Bone marrow (tissue), 2 donors: ENCODE measurements at places on chromosomes 2 and 18.
A peak's percentile ranks its signal among the peaks of the same experiment; 100 is the strongest.

GRCh38 chr2:182824767-182825158 is 41.7 kb downstream of the FRZB start:
- DNase-seq: no peak

GRCh38 chr2:43729491-43730174 is 44.2 kb upstream of the DYNC2LI1 start:
- DNase-seq: no peak

GRCh38 chr2:237497009-237497837 is 10.2 kb downstream of the MLPH start:
- DNase-seq: no peak

DNA sequence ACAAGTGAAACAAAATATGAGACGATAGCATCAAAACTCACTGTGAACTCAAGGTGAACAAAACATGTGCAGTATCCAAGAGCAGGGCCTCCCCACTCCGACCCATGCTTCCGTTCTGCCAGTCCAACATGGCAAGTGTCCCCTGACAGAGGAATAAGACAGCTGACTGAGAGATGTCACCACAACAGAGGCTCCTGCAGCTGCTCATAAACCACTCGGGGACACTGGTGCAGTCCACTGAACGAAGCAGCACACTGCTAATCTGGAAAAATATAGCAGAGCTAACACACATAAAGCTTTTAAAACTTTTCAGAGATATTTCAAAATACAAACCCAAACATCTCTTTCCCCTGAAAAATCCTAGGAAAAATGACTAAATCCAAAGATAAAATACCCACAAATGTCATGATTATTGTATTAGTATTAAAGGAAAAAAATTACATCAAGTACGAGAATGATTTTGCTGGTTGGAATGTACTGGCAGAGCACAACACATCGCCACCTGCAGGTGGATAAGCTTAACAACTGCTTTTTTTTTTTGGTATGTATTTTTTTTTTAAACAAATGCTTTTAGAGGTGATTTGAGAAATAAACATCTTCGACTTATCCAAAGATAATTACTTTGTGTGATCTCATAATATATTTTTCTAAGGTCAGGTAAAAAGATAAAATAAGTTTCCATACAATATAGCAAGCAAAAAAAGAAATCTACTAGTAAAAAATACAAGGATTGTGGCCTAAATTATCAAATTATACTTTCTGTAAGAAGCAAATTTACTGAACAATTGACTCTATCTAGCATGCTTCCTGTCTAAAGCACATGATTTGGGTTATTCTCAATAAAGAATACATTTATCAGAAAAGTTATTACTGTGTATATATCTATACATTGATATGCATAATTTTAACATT is 18.6 kb downstream of the THADA start:
- peak; percentile 58 for DNase-seq

DNA sequence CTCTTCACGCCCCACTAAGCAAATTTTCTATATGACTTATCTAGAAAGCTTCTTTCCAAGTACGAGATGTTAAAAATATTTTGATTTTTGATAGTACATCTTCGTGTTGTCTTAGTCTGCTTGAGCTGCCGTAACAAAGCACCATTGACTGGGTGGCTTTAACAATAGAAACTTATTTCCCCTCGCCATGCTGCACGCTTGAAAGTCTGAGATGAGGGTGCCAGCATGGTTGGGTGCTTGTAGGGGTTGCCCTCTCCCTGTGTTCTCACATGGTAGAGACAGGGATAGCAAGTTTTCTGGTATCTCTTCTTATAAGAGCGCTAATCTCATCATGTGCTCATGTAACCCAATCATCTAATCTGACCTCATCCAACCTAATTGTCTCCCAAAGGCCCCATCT is 106.2 kb downstream of the TANC1 start:
- DNase-seq: no peak
